ENCODE measurements at places on chromosomes 2 and 18.

- DNase-seq, result no peak
Measured at GRCh38 chr2:112627060-112628040, 18.4 kb upstream of the SLC20A1 start.

DNA sequence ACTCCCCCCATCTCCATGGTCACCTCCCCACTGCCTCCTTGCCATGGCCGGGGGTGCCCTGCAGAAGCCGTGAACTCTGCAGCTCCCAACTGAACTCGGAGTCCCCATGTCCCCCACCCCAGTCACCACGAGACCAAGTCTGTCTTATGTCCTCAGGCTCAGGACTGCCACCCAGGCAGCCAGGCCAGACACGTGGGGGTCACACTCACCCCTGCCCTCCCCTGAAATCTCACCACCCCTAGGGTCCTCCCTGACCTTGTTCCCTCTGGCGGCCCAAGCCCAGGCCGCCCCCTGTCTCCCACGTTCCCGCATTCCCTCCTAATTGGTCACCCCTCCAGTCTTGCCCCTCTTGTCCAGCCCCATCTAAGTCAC is 11.0 kb downstream of the AQP12A start:
- DNase-seq, result no peak

- DNase-seq, result no peak
Measured at GRCh38 chr2:1707771-1708418, 36.4 kb downstream of the PXDN start.

- no peak for DNase-seq
Measured at GRCh38 chr2:147777394-147777793, 67.4 kb upstream of the ACVR2A start.

GRCh38 chr2:174628528-174629169 is 31.0 kb upstream of the WIPF1 start:
- DNase-seq, result no peak

DNA sequence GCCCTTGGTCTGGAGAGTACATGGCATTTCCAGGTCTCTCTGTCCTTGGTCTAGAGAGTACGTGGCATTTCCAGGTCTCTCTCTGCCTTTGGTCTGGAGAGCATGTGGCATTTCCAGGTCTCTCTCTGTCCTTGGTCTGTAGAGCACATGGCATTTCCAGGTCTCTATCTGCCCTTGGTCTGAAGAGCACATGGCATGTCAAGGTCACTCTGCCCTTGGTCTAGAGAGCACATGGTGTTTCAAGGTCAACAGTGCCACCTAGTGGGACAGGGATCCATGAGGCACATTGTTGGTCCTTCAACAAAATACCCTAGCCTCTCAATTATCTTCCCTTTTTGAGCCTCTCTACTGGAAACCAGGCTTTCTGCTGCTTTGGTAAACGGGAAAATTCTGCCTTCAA is 250.2 kb downstream of the OTX1 start:
- no peak for DNase-seq

GRCh38 chr2:32745191-32745590 is 117.3 kb downstream of the TTC27 start:
- no peak for DNase-seq

- DNase-seq, result no peak
Measured at GRCh38 chr2:222303828-222304736, 5.3 kb upstream of the PAX3 start.

GRCh38 chr2:27871802-27872201 is 18.4 kb downstream of the RBKS start:
- DNase-seq, result no peak

- DNase-seq, result no peak
Measured at GRCh38 chr2:171939743-171940071, 17.4 kb downstream of the HAT1 start.

DNA sequence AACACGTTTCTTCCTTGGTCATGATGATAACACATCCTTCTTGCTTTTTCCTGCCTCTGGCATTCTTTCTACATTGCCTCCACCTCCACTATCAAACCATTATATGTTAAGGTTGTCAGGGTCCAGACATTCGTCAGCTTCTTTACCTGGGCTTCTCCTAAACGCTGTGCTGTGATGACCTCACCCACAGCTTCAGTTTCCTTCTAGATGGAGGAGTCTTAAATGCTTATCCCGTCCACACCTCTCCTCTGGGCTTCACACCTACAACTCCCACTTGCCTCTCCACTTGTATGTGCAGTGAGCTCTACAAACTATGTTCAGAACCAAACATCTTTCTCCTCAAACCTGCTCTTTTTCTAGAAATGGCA is 666 bp upstream of the STAT1 start:
- no peak for DNase-seq

GRCh38 chr2:108588070-108588668 is 53.9 kb downstream of the LIMS1 start:
- no peak for DNase-seq

DNA sequence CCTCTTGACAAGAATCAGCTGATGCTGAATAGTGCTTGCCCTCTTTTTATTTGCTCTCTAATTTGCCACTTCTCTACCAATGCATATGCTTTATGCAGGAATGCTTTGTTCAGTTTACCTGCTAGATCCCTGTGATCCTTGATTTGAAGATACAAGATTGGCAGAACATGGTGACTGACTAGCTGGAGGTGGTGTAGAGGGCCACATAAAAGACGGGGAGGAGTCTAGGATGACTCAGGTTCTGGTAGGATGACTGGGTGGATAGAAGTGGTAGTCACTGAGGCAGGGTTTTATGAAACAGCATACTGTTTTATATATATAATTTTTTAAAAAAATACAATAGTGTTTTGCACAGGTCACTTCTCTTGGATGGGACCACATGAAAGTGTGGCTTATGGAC is 6.3 kb upstream of the ADGRF3 start:
- DNase-seq, result no peak

Measured in CD4-positive, alpha-beta T cell treated with Interleukin-4 for 1 hour (primary cell).